ENCODE measurements at places on chromosomes 2 and 18. TPM values are rescaled to one million over a fixed set of nuclear protein-coding genes. Genes with fewer than 3 reads are reported as not detected.
A peak's percentile ranks its signal among the peaks of the same experiment; 100 is the strongest.

The MPHOSPH10 gene
- total RNA-seq: 42.1 TPM

The GALNT14 gene
- 2.7 TPM for total RNA-seq

The FANCL gene
- 41.5 TPM for total RNA-seq

GRCh38 chr2:108316033-108316432 lies 27.3 kb downstream of the SULT1C2 start:
- peaks cover 6% of the 10 kb centered on the region for H3K4me1 ChIP-seq
- peak overlapping the region; percentile 25 for H3K27ac ChIP-seq
- peaks cover 6% of the 10 kb centered on the region for H3K36me3 ChIP-seq
- H3K4me3 ChIP-seq: no peak overlapping the region
- DNase-seq: peak; percentile 61

DNA sequence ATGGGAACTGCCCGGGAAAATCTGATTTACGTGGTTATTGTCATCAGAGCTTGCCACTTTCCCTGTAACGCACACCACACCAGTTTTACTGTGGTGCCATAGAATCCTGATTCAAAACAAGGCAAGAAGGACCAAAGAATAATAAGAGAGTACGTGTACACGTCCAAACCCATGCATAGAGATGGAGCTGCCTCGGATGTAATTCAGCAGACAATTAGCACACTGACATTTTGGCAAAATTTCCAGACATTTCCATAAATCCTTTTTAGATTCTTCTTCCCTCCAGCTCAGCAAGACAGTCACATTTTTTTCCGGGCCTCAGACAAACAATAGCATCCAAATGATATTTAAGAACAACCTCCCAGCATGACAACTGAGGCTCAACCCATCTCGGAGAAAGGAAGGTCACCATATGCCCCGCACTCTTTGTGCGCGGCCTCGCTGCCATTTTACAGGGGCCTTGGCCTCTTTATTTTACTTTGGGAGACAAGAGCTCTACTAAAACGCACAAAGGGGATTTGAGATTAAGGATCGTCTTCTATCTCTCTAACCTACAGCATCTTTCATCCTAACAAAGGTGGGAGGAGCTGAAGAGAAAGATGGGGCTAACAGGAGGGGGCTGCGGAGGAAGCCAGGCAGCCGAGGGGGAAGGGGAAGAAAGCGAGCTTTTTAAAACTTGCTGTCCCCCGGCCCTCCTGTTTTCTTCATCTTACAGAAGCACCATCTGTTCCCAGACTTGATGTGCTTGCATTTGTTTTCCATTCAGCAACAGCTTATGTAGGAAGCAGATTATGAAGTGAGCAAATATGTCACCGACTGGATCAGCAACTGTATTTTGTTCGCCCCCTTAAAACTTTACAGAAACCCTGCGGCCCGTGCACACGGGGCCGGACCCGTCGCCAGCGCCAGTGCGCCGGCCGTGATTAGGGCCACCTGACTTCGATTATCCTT lies 61.0 kb downstream of the CDCA7 start:
- no peaks in the 10 kb centered on the region for H3K36me3 ChIP-seq
- no peaks in the 10 kb centered on the region for H3K4me1 ChIP-seq
- H3K4me3 ChIP-seq: no peak overlapping the region
- no peak for DNase-seq
- H3K27ac ChIP-seq: no peak overlapping the region

- no peak for DNase-seq
- H3K4me1 ChIP-seq: no peaks in the 10 kb centered on the region
- no peak overlapping the region for H3K4me3 ChIP-seq
- no peak overlapping the region for H3K27ac ChIP-seq
- H3K27me3 ChIP-seq: no peaks in the 10 kb centered on the region
- H3K36me3 ChIP-seq: no peaks in the 10 kb centered on the region
These were observed 321.6 kb upstream of the RND3 start for GRCh38 chr2:150809103-150809502.

DNA sequence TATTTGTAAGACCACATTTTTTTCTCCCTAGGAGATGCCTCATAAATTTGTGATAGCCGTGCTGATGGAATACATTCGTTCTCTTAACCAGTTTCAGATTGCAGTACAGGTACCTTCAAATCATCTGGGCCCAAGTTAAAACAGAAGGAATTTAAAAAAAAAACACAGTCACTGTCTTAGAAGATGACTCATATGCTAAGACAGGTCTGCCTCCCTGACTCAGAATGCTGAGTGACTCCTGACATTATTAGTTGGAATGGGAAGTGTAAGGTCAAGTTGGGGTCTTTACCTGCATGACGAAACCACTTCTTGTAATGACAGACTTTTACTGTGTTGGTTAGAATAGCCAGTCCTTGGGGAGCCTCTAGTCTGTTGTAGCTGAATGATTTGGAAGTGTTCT lies 26.3 kb downstream of the RMC1 start:
- DNase-seq: no peak
- H3K4me3 ChIP-seq: no peak overlapping the region
- peaks cover 87% of the 10 kb centered on the region for H3K36me3 ChIP-seq
- no peaks in the 10 kb centered on the region for H3K4me1 ChIP-seq

DNA sequence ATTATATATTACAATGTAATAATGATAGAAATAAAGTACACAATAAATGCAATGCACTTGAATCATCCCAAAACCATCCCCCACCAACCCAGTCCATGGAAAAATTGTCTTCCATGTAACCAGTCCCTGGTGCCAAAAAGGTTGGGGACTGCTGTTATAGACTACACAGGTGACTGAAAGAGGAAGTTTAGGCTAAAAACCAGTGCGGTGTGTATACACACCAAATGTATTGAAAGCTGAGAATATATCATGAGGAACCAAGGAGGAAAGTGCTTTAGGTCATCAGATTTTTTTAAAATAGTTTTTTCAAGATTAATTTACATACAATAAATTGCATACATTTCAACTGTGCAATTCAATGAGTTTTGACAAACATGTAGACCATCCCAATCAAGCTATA lies 20.5 kb upstream of the C1D start:
- no peaks in the 10 kb centered on the region for H3K27me3 ChIP-seq
- no peak overlapping the region for H3K27ac ChIP-seq
- H3K36me3 ChIP-seq: no peaks in the 10 kb centered on the region
- DNase-seq: no peak
- no peaks in the 10 kb centered on the region for H3K4me1 ChIP-seq

- H3K4me3 ChIP-seq: peak overlapping the region; percentile 31
- DNase-seq: peak; percentile 29
- H3K27me3 ChIP-seq: no peaks in the 10 kb centered on the region
- no peak overlapping the region for H3K27ac ChIP-seq
- H3K36me3 ChIP-seq: no peaks in the 10 kb centered on the region
- no peaks in the 10 kb centered on the region for H3K4me1 ChIP-seq
These were observed 99.0 kb upstream of the ID2 start for GRCh38 chr2:8582651-8583399.

- no peak for DNase-seq
- H3K27me3 ChIP-seq: no peaks in the 10 kb centered on the region
These were observed 495.8 kb downstream of the NRXN1 start for GRCh38 chr2:50535971-50536759.

DNA sequence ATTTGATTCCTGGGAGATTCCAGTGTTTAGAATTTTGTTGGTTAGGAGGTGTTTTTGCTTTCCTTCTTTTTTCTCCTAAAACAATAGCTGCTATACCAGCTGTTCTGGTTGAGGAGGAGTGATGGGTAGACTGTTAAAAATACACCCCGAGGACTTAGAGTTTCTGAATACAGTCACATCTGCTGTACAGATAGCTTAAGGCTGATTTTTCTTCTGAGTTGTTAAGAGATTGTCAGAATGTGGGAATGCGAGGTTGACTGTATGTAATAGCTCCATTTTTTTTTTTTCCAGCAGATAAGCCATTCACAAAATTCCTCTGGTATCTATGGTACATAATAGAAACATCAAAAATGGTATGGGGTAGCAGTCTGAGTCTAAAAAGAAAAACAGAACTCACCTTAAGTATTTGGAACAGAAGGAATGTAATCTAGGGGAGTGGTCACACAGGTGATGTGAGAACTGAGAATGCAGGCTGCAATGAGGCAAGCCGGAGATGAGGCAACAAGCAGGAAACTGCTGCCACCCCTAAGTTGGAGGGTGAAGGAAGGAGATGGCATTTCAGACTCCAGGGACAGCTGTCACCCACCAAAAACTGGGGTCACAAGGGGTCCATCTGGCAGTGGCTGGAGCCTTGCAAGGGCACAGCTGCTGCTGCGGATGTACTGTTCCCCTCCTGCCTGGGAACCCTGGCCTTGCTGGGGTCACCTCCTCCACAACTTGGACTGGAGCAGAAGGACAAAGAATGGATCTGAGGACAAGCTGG lies 2.4 kb downstream of the DGKD start:
- peaks cover 10% of the 10 kb centered on the region for H3K36me3 ChIP-seq
- no peak for DNase-seq
- H3K4me3 ChIP-seq: no peak overlapping the region
- peaks cover 5% of the 10 kb centered on the region for H3K27me3 ChIP-seq
- no peak overlapping the region for H3K27ac ChIP-seq
- no peaks in the 10 kb centered on the region for H3K4me1 ChIP-seq

DNA sequence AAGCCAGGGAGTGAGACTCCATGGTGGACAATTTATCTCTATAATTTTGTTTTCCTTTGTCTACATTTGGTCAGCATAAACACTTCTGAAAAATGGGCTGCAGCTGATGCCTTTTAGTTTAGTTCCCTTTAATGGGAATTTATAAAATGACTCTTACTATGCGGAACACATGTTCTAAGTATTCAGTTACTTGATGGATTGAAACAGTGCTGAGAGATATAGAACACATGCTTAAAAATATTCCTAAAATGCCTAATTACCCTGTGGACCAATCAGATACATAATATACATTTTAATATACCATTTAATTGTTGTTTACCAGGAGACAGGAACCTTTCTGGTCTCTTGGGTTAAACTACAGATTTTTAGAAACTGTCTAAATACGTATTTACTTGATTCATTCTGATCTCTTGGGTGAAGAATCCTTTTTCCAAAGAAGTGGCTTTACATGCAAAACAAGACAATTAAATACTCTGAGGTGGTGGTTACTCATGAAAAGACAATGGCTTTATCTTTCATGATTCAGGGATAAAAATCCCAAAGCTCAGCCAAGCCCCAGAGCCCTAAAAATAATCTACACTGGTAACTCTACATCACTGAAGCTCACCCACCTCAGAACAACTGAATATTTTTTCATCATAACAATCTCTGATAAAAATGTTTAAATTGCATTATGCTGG lies 128.1 kb upstream of the SERTAD2 start:
- H3K4me3 ChIP-seq: no peak overlapping the region
- H3K4me1 ChIP-seq: no peaks in the 10 kb centered on the region
- no peaks in the 10 kb centered on the region for H3K27me3 ChIP-seq
- DNase-seq: no peak
- H3K27ac ChIP-seq: no peak overlapping the region

GRCh38 chr18:54742659-54743604 lies 85.3 kb upstream of the RAB27B start:
- no peaks in the 10 kb centered on the region for H3K36me3 ChIP-seq
- no peak overlapping the region for H3K4me3 ChIP-seq
- H3K4me1 ChIP-seq: no peaks in the 10 kb centered on the region
- no peak overlapping the region for H3K27ac ChIP-seq

DNA sequence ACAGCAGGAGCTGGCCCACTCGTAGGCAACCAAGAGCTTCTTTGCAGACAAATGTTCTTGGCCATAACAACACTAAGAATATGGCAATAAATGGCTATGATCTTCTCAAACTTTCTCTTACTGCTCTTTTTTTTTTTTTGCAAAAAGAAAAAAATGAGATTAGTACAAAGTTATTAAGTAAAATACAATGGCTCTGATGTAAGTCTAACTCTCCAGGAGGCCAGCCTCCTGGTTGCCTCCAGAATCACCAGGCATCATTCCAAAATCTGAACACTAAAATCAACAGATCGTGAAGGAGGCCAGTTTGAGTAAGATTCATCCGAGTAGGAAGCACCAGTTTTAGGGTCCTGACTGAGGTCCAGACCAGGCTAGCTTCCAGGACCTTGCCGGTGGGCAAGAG lies 20.8 kb upstream of the FIGN start:
- H3K4me3 ChIP-seq: no peak overlapping the region
- no peak for DNase-seq
- H3K36me3 ChIP-seq: no peaks in the 10 kb centered on the region
- H3K27ac ChIP-seq: no peak overlapping the region
- no peaks in the 10 kb centered on the region for H3K4me1 ChIP-seq
- H3K27me3 ChIP-seq: no peaks in the 10 kb centered on the region

- H3K27ac ChIP-seq: no peak overlapping the region
- peaks cover 8% of the 10 kb centered on the region for H3K4me1 ChIP-seq
- DNase-seq: no peak
- H3K36me3 ChIP-seq: 0 out of 2 replicates have a peak, but pooled peaks cover 2% of the 10 kb centered on the region
- no peaks in the 10 kb centered on the region for H3K27me3 ChIP-seq
These were observed 638.0 kb downstream of the CNTNAP5 start for GRCh38 chr2:124662946-124663644.

DNA sequence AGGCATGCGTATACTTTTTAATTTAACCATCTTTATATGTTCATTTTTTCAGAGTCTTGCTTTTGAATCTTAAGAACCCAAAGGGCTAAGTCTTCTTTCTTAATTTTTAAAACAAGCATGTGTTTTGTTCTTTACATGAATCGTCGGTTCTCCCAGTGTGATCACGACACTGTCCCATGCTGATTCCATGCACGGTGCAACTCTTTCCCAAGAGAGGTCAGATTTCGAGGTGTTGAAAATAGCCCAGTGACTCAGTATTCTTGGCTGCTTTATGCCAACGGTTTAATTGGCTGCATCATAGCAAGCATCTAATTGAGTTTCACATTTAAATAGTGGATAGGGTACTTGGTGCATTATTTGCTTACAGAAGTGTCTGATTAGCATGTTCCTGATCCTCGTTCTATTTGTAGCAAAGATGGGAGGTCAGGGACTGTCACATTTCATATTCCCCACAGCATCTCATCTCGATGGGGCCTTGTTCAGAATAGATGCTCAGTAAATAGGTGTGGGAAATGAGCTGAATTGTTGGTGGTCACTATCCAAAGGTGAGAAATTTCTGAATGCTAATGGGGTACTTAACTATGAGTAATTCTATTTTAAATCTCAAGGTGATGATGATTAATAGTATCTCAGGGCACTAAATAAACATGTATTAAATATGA lies 2.8 kb downstream of the NPAS2 start:
- H3K27me3 ChIP-seq: peaks cover 23% of the 10 kb centered on the region
- no peaks in the 10 kb centered on the region for H3K36me3 ChIP-seq

- H3K36me3 ChIP-seq: peaks cover 6% of the 10 kb centered on the region
- H3K4me1 ChIP-seq: no peaks in the 10 kb centered on the region
- no peak overlapping the region for H3K27ac ChIP-seq
- DNase-seq: peak; percentile 32
- H3K4me3 ChIP-seq: no peak overlapping the region
- no peaks in the 10 kb centered on the region for H3K27me3 ChIP-seq
These were observed 18.9 kb upstream of the ITGA4 start for GRCh38 chr2:181438261-181438660.
